ENCODE measurements at places on chromosomes 1 and 21.
A peak's percentile ranks its signal among the peaks of the same experiment; 100 is the strongest.

DNA sequence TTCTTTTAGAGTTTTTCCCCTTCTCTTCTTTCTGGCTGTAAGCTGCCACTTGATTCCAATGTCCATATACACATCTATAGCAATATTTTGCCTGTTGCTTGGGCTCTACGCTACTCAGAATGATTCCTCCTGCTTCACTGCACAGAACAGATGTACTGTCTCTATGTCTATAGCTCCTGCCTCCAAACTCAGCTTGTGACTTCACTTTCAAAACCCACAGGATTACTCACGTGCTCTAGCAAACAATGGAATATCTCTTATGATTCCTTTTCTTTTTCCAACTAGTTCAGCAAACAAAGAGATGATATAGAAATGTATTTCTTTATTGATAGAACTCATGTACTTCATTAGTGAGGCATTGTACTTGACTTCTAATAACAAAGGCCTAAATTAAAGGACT lies 80.5 kb upstream of the SOX13 start:
- no peak for DNase-seq

GRCh38 chr1:200307755-200308066 lies 102.1 kb downstream of the ZNF281 start:
- DNase-seq: no peak

DNA sequence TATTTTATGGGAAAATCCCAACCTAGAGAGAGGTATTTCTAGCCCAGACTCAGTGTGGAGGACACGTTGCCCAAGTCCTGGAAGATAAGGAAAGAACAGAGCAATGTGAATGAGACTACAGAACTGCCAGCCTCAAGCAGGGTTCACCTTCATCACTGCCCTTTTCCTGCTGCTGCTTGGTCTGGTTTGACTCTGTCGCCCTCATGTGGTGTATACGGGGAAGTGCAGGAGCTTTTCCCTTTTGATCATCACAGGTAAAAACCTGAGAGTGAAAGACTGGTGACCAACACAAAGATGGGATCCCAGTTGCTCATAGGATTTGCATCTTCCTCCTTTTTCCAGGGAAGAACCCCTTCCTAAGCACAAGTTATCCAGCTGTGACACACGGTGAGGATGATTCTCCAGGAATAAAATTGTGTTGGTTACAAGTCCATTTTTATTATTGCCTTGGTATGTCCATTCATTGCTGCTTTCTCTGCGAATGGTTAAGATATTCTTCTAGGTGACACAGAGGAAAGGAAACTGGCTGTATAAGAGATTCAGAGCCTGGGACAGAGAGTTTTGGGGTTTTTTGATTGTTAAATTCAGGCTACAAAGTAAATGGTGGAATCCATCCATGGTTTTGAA lies 89.5 kb upstream of the CD53 start:
- DNase-seq: peak; percentile 43

- DNase-seq: no peak
Measured at GRCh38 chr1:38055398-38055797, 8.8 kb upstream of the POU3F1 start.

DNA sequence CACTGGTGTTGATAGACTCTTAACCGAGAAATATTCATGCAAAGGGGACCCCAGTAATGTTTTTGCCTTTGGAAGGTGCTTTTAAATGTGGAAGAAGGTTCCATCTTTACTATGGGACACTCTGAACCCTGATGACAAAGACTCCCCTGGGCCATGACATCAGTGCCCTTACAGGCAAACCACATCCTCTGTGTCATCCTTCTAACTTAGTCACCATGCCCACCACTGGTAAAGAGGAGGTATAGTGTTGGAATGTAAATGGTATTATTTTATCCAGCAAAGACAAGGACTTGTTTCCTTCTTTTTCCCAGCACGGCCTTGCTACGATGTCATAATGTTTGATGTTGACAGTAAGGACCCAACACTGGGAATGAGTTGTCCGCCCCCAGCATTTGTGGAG lies 12.6 kb downstream of the METTL13 start:
- no peak for DNase-seq

- no peak for DNase-seq
Measured at GRCh38 chr1:102733491-102734236, 374.7 kb downstream of the COL11A1 start.

DNA sequence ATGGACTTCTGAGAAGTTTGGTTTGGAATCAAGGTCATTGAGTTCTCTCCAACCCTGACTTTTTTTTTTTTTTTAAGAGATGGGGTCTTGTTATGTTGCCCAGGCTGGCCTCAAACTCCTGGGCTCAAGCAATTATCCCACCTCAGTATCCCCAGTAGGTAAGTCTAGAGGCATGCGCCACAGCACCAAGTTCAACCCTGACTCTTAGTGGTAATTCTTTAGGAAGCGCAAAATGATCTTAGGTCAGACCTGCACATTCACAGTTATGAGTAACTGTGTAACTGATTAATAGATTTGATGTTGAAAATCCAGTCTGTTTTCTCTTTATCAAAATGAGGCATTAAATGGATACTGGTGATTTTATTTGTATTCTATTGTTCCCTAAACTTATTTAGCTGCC lies 95.9 kb downstream of the GREM2 start:
- no peak for DNase-seq

GRCh38 chr1:13792419-13792818 lies 92.4 kb downstream of the PRDM2 start:
- DNase-seq: no peak

DNA sequence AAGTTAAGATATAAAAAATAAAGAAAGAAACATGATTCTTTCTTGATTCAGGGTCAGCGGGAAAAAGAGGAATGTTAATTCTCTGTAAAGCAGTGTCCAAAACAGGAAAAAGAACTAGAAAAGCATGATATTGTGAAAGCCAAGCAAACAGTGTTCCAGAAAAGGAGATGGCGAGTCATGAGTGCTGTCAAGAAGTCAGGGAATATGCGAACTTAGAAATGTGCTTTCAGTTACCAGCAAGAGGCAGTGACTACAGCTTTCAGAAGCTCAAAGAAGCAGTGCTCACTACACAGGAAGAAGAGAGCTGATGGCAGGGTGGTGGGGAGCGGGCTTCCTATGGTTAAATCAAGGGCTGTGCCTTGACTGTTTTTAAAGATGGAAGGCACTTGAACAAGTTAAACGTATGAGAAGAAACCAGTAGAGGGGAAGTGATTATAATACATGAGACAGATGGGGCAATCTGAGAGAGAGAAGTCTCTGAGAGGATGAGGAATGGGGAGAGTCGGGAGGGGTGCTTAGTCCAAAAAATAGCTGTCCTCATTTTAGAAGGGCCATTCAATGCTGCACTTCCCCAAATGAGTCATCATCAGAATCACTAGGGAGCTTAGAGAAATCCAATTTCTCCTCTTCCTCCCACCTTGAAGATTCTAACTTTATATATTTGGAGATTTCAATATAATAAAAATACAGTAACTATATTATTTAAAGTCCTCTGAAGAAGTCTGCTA lies 90.4 kb downstream of the KCNK1 start:
- no peak for DNase-seq

DNA sequence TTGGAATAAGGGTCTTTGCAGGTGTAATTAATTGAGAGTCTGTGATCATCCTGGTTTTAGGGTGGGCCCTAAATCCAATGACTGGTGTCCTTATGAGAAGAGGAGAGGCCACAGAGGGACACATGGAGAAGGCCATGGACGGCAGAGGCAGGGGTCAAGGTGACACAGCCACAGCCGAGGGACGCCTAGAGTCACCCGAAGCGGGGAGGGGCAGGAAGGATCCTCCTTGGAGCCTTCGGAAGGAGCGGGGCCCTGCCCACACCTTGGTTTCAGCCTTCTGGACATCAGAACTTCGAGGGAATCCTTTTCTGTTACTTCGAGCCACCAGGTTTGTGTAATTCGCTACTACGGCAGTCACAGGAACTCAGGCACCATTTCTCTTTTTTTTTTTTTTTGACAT lies 31.1 kb downstream of the RRP1 start:
- no peak for DNase-seq

GRCh38 chr1:221098471-221099405 lies 219.5 kb downstream of the HLX start:
- no peak for DNase-seq

GRCh38 chr1:195971589-195971988 lies 636.7 kb downstream of the KCNT2 start:
- DNase-seq: no peak
